ENCODE measurements at places on chromosomes 1 and 21.

GRCh38 chr1:160767395-160768294 is 28.3 kb upstream of the LY9 start:
- DNase-seq = peak; percentile 73

DNA sequence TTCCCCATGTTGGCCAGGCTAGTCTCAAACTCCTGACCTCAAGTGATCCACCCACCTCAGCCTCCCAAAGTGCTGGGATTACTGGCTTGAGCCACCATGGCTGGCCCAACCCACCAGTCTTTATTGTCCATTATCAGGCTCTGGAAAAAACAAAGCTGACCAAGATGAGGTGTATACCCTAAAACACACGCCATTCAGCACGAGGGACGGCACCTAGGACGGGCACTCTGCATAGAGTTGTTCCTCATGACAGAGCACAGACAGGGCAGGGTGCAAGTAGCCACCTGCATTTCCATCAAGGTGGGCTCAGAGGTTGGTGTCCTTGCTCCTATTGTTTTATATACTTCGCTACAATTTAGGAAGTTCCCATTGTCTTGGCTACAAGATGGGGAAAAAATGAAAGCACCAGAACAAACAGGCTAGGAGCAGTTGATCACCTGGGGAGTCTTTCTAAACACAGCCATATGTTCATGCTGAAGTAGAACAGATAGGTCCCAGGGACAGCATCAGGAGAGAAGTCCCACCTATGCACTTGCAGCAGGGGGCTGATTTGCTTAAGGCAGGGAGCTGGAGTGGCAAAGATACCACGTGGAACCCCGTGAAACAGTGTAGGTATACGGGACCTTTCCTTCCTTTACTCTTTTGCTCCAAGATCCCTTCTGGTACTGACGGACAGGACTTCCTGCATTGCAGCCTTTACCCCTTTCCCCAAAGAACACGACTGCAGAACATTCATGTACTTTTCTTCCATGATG is 4.5 kb downstream of the KRTCAP2 start:
- no peak for DNase-seq

- no peak for DNase-seq
Observed at GRCh38 chr21:39313042-39313570, 326 bp downstream of the BRWD1 start.

DNA sequence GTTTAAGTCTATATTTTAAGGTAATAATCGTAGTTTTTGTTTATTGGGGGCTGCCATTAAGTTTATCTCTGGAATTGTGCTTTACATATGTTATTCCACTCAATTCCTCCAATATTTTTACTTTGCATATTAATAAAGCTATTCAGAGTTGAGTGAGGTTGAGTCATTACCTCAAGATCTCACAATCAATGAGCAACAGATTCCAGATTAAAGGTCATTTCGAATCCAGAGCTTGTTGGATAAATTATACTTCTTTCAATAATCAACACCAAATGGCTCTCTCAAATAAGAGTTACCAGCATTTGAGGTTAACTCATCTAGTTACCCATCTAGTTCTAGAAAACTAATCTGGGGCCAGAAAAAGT is 16.7 kb downstream of the RGS4 start:
- no peak for DNase-seq

DNA sequence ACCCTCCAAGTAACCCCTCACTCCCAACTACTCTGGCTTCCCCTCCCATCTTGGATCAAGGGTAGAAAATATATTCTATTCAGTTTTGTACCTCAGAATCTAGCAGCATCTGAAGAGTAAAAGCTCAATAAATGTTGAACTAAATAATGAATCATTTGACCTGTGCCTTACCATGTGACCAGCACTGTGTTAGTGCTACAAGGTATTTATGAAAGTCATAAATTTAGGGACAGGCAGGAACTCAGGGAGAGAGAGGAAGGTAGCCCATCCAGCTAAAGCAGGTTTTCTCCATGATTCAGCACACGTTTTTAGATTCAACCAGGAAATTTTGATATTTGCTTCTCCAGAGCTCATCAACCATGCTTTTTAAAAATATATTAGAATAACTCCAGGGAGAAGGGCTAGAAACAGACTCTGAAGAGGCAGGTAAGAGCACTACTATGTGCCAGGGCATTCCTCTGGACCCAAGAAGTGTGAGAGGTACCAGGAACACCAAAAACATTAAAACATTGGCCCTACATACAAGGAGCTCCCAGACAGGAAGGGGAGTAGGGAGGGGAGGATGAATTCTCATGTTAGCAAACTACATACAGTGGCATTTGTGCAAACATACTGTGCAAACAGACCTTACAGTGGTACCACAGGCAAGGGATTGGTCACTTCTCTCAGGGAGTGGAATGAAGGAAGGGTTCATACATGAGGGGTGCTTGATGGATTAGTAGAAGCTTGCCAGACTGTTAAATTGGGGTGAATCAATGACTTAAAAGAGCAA is 64.3 kb downstream of the FYB2 start:
- no peak for DNase-seq
